T follicular helper cell (primary cell): ENCODE measurements at places on chromosomes 1 and 21.

- DNase-seq: peak; percentile 96
Observed at GRCh38 chr1:6460301-6461050, 5.5 kb downstream of the TNFRSF25 start.

- no peak for DNase-seq
Observed at GRCh38 chr1:104467590-104467989, 717.9 kb downstream of the AMY1C start.

- DNase-seq: no peak
Observed at GRCh38 chr1:198610362-198610761, 28.5 kb upstream of the PTPRC start.

- DNase-seq: no peak
Observed at GRCh38 chr1:115978292-115978941, 2.1 kb downstream of the SLC22A15 start.
